ENCODE measurements at places on chromosomes 11 and 22.

DNA sequence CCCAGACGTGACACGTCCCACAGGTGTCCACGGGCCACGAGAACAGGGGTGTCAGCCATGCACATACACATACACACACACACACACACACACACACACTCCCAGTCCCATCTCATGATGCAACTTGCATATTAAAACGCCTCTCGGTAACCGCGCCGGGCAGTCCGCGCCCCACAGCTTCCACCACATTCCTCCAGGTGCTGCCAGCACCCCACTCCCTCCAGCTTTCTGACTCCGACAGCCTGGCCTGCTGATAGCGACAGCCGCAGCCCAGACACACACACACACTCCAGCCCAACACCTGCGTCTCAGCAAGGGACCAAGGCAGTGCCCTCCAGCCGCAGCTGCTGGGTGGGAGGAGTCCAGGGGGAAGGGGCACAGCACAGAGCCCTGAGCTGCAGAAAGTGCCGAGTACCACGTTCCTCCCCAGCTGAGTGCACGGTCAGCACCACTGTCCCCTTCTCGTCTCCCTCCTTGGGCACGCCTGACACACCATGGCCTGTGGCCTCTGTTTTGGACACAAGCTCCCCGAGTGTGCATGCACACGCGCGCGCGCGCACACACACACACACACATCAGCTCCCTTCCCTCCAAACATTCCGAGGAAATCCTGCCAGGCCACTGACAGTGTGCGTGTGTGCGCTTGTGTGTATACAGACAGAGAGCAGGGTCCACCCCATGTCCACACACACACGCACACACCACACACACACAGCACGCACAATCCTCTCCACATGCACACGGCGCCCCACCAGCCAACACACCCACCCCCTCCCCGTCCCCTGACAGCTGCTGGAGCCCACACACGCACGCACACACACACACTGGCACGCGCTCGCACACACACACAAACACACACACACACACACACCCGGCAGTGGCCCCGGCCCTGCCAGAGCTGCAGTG is 1.2 kb downstream of the ELFN2 start:
- DNase-seq = peak; percentile 40

DNA sequence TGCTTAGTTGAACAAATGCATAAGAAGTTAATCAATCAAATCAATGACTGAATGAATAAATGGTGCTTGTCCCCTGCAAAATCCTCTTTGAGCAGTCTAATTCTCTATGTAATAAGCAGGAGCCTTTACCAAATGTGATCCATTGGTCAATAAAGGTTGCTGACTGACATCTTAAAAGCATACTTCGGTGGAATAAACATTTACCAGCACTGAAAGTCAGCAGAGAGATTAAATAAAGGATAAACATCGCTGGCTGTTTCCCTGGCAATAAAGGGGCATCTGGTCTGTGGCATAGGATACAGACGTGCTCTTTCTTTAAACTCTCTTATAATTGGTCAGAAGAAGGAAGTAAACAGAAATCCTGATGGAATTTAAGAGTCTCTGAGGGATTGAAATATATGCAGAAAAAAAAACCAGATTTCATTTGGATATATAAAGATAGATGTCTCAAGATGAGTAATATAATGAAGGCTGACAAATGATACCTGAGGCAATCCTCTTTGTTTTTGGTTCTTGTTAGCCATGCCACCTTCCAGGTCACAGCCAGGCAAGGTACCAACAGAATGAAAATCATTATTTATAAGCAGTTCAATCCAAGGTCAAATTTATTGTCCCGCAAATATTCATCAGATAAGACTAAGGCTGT is 578.4 kb upstream of the CCDC90B start:
- no peak for DNase-seq

DNA sequence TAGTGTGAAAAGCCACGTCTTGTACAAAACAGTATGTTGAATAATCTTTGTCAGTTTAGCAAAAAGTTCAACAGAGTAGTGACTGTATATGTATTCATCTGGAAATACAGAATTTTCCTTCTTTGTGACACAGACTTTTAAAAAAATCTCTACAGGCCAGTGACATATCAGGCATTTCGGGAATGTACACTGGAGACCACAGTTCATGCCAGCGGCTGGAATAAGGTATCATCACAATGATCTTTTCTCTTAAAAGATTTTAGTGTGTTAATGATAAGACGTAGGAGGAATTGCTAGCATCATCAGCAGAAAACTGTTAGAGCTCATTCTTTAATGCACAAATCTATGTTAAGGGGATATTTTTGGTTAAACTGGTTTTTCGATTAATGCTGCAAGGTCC is 57.4 kb downstream of the BCL2L13 start:
- no peak for DNase-seq

DNA sequence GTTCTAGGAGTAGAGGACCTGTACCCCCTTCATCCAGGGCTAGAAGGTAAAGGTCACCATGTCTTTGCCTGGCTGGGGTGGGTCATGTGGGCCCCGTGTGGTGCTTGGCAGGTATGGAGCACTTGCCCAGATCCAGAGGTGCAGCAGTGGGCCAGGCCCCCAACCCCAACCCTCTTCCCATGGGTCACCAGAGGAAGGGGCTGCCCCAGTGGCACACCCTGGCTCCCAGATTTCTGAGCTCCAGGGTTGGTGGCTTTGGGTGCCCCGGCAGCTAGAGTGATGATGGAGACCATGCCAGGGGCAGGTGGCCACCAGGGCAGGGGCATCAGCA is 2.4 kb upstream of the GP1BB start:
- no peak for DNase-seq

DNA sequence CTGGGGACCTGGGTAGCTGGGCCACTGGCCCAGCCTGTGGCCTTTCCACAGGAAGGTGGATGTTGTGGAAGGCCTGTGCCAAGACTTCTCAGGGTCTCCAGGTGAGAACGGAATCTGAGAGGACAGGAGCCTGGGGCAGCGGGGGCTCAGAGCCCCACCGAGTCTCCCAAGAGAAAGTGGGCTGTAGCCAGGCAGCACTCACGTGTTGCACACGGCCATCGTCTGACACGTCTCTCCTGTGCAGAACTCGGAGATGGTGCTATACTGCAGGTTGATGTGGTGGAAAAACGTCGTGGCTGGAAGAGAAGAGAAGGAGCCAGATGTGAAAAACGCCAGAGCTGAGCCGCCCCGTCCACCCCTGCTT is 6.4 kb downstream of the MOB2 start:
- DNase-seq = no peak

GRCh38 chr22:48885271-48885918 is 942.3 kb downstream of the BRD1 start:
- DNase-seq = no peak

GRCh38 chr11:108224911-108225786 is 2.3 kb downstream of the ATM start:
- no peak for DNase-seq

- no peak for DNase-seq
These were observed 698 bp downstream of the SLC37A4 start for GRCh38 chr11:119030029-119030328.

DNA sequence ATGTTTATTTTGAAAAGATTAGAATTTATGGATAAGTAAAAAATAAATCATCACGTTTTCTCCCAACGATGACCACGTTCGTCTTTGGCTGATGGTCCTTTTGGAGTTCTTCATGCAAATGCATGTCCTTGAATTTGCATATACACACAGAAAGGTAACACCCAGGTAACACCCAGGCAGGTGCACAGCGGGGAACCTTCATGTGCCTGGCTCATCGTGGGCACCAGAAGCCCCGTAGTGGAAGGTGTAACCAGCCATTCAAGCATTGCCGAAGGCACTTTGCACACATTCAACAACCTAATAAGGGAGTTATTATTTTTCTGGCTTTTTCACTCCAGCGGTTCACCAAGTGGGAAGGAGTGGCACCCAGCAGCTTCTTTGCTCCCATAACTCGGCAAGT is 404.6 kb downstream of the TBC1D22A start:
- DNase-seq = no peak

GRCh38 chr11:69641681-69642548 is 959 bp downstream of the CCND1 start:
- peak; percentile 51 for DNase-seq

GRCh38 chr11:45180179-45180847 is 33.9 kb downstream of the PRDM11 start:
- DNase-seq = no peak

DNA sequence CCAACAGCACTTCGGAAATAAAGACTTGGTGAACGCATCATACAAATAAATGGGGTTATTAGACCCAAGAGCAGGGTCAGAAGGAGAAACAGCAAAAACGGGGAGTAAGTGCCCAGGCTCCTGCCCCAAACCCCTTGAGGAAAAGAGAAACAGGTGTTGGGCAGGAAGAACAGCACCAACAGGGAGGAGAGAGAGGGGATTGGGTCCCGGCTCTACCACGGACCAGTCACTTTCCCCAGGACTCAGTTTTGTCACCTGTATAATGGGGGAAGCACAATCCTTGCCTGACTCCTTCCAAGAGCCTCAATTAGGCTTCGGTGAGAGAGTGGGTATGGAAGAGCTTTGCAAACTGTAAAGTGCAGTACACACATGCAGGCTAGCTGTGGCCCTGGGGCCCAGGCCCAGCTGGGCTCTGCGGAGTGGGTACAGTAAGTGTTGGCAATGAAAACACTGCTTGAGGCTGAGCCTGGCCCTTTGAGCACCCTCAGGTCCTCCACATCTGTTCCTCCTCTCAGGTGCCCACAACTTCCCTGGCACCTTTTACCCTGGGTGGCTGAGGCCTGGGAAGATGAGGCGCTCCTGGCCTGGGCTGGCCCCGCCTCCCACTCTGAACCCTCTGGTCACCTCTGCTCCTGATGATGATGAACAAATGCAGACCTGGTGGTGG is 8.9 kb downstream of the SLC29A2 start:
- DNase-seq = no peak

- DNase-seq = peak; percentile 99
These were observed 1.4 kb downstream of the TSPAN4 start for GRCh38 chr11:843818-844692.

- peak; percentile 82 for DNase-seq
These were observed 13.5 kb upstream of the DTX4 start for GRCh38 chr11:59158206-59159068.

GRCh38 chr22:18023509-18024275 is 669 bp downstream of the MICAL3 start:
- peak; percentile 86 for DNase-seq

- no peak for DNase-seq
These were observed 151.1 kb downstream of the METTL15 start for GRCh38 chr11:28259177-28259843.

- DNase-seq = peak; percentile 47
These were observed 504.3 kb downstream of the FAM181B start for GRCh38 chr11:82229341-82229740.

DNA sequence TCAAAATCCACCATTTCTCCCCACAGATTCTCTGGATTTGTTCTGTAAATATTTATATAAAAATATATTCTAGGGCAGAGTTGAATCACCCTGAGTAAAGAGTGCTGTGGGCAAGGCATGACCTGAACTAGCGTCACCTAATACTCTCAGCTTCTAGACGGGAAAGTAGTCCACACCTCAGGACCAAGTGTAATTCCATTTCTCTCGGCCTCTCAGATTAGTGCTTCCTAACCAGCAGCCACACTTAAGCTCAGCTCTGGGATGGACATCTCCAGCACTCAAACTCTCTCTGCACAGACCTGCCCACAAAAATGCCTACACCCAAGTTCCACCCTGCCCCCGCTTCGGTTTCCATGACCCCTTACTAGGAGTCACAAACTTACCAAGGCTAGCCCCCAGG is 5.3 kb downstream of the SPTBN2 start:
- no peak for DNase-seq

DNA sequence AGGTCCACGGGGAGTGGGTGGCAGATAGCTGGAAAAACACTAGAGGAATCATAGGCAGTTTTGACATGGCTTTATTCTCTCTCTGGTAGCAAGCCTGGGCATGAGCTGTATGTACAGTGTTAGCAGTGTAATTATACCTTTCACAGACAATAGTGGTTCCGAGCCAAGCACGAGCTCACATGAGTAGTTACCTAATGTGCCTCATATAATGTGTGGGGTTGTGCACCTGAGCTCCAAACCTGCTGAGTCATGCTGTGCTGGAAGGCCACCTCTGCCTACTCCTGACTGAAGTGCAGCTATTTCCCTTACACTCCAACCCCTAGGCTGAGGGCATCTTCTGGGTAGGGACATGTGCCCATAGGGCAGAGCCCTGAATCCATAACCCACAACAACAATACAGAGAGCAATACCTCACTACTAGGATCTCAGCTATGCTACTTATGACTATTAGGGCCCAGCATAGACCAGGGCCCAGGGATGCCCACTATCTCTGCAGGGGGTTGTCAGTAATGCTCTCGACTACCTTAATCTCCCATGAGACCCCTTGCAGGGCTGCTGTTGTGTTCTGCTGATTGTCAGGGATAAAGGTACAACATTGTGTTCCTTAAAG is 432.1 kb downstream of the DYNC2H1 start:
- DNase-seq = no peak

GRCh38 chr11:125056931-125057692 is 6.0 kb upstream of the SLC37A2 start:
- DNase-seq = no peak

- no peak for DNase-seq
These were observed 44.9 kb upstream of the DRD2 start for GRCh38 chr11:113519989-113520613.
